Activated naive CD4-positive, alpha-beta T cell treated with anti-CD3 and anti-CD28 coated beads for 36 hours (primary cell): ENCODE measurements at places on chromosomes 2 and 18. TPM values are rescaled to one million over a fixed set of nuclear protein-coding genes. Genes with fewer than 3 reads are reported as not detected.

GRCh38 chr2:203347375-203347774 lies 19.2 kb downstream of the ABI2 start:
- DNase-seq = no peak

DNA sequence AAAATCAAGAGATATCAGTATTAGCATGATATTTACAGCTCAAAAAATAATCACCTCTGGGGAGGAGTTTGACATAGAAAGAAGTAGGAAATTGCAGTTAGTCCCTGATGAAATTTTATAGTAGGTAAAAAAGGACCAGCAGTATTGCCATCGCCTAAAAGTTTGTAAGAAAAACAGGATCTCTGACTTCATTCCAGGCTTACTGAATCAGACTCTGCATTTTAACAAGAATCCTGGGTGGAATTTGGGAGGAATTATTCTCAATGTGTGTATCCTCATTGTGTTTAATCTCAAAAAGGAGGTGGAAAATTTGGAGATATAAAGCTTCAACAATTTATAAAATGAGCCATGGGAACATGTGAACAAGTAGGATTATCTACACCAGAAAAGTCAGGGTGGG lies 31.2 kb upstream of the STAT1 start:
- no peak for DNase-seq

The DNAH7 gene
- total RNA-seq = 0.29 TPM

- DNase-seq = no peak
Observed at GRCh38 chr18:57436965-57437333, 1.8 kb downstream of the ONECUT2 start.

The ABCG8 gene
- not detected for total RNA-seq

- DNase-seq = no peak
Observed at GRCh38 chr2:64260093-64260803, 116.0 kb upstream of the PELI1 start.

DNA sequence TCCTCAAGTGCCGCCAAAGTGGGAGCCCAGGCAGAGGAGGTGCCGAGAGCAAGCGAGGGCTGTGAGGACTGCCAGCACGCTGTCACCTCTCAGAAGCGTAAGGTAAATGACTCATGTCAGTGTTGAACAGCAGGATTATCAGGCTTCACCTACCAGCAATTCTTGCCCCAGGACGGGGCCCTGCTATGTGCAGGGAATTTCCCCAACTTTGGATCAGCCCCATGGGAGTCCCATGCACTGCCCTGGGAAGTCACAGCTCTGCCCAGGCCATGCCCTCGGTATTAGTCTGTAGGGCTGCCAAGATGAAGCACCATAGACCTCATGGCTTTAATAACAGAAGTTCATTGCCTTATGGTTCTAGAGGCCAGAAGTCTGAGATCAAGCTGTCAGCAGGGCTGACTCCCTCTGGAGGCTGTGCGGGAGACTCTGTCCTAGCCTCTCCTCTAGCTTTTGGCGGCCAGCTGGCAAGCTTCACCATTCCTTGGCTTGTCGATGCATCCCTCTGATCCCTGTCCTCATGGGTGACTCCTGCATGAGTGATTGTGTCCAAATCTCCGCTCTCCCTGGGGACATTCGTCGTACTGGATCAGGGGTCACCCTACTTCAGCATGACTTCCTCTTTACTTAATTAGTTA lies 55.9 kb downstream of the TRPM8 start:
- DNase-seq = no peak

The CEBPZOS gene
- total RNA-seq = 30.3 TPM

The ALK gene
- not detected for total RNA-seq

DNA sequence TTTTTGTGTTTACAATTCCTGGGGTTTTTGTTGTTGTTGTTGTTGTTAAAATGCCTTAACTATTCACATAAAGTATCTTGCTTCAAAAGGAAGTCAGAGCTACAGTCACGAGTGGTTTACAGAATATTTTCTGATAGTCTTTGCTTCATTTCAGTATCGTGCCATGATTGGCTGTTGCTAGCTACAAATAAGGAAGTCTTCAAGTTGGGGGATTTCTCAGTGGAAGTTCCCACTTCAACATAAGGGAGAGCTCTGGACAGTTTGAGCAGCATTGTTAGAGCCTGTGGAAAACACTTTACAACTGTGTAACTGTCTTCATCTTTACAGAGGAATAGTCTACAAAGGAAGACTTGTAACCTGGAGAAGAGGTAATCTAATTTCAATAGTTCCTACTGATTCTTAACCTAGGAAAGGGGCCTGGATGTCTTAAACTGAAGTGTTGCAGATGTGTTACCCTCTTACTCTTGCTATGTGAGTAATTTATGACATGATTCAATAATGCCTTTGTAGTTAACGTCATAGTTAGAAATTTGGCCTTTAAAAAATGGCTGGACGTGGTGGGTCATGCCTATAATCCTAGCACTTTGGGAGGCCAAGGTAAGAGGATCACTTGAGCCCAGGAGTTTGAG lies 23.4 kb upstream of the TANK start:
- DNase-seq = peak; percentile 48

- DNase-seq = no peak
Observed at GRCh38 chr2:4427083-4427482, 723.7 kb downstream of the DCDC2C start.

- DNase-seq = no peak
Observed at GRCh38 chr2:152015552-152015951, 83.3 kb downstream of the CACNB4 start.

The SP3 gene
- 99.7 TPM for total RNA-seq

- no peak for DNase-seq
Observed at GRCh38 chr2:10086950-10087349, 6.7 kb upstream of the CYS1 start.

DNA sequence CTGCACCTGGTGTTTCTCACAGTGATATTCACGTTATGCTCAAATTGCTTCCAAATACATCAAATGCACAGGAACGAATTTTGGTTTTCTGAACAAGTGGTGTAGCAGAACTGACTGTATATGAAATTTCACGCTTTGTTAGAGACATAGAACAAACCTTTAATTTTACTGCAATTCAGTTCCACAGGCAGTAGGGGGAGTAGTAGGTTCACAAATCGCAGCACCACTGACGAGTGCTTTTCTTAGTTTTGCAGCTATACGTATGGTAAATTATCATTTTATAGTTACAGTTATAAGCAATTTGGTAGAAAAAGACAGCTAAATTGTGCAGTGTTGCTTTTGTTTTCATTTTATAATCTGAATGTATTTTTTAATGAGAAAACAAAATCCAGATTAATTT lies 113.3 kb downstream of the KIAA1328 start:
- peak; percentile 22 for DNase-seq

DNA sequence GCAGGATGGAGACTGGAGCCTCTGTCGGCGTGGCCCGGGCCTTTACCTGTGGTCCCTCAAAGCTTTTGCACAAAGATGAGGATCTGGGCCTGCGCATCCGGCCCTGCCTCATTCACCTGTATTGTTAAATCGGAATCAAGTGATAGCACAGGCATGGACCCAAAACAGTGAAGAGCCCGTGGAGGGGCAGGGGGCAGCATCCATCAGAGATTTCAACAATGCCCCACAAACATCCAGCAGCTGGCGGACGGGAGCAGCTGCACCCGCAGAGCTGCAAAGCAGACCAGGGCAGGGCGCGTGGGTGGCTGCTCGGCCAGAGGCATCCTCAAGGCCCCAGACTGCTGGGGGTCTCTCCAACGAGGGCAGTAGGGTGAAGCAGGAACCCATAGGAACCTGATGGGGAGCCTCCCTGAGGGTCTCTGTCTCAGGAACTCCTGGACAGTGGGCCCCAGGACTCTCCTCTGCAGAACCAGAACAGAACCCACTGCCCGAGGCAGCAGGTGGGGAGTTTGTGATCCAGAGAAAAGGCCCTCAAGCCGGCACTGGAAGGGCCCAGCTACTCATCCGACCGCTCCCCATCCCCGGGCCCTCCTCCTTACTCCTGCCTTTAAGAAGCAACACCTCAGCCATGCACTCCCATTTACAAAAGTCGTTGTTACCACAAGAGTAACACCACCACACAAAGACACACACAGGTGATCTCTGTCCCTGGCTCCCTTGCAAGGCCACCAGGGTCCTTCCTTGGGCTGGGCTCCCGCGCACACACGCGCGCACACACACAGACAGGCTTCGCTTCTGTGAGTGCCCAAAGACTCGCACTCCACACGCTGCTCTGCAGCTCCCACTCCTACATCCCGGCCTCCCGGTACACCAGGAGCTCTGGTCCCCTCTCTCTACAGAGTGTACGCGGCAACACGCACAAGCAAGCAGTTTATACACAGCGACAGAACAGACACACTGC lies 28.8 kb downstream of the HDAC4 start:
- DNase-seq = no peak

GRCh38 chr2:102356381-102356712 lies 751 bp downstream of the IL18R1 start:
- no peak for DNase-seq

DNA sequence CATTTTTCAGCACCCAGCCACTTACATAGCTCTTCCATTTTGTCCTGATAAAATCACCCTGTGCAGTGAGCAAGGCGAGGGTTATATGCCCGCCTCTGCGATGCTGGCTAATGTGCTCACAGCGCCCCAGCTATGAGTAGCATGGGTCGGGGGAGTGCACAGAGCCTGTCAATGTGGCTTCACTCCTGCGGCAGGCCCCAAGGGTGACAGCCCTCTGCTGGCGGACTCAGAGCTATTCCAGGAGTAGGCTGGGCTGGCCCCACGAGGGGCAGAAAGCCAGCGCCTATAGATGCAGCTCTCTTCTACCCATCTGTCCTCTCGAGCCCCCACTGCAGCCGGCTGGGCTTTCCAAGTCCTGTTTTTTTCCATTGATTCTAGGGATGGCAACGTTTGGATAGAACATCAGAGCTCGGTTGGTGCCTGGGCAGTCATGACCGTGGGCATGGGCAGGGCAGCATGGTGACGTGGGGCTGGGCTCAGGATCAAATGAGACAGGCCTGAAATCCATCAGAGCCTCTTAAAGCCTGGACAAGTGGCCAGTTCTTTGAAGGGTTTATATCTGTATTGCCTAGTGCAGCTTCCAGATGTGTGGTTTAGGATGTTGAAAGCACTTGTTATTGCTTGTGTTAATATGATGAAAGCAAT lies 134.7 kb downstream of the MCFD2 start:
- DNase-seq = no peak

GRCh38 chr18:10201659-10202058 lies 252.8 kb upstream of the APCDD1 start:
- no peak for DNase-seq

- no peak for DNase-seq
Observed at GRCh38 chr2:63737081-63737751, 104.5 kb upstream of the UGP2 start.

The B3GNT2 gene
- total RNA-seq = 31.2 TPM

GRCh38 chr2:159635006-159635789 lies 18.9 kb upstream of the BAZ2B start:
- DNase-seq = no peak

The GMPPA gene
- total RNA-seq = 28.4 TPM

The CHAC2 gene
- 11.5 TPM for total RNA-seq

GRCh38 chr18:57447154-57447621 lies 12.0 kb downstream of the ONECUT2 start:
- DNase-seq = peak; percentile 41

DNA sequence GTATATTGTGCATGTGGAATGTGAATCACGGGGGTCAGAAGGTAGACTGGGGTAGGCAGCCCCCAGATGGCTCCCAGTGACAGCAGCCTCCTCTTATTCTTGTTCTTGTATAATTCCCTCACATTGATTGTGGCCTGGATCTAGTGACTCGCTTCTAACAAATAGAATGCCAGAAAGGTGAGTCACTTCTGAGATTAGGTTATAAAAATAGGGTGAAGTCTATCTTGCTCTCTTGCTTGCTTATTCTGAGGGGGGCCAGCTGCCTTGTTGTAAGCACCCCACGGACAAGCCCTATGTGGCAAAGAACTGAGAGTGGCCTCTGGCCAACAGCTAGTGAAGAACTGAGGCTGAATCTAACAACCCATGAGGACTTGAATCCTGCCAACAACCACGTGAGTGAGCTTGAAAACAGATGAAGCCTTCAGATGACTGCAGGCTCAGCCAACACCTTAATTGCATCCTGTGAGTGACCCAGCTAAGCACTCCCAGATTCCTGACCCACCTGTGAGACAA lies 15.6 kb upstream of the RMND5A start:
- no peak for DNase-seq

GRCh38 chr2:180983468-180984242 lies 3.2 kb downstream of the UBE2E3 start:
- peak; percentile 40 for DNase-seq

The ABCB11 gene
- not detected for total RNA-seq

DNA sequence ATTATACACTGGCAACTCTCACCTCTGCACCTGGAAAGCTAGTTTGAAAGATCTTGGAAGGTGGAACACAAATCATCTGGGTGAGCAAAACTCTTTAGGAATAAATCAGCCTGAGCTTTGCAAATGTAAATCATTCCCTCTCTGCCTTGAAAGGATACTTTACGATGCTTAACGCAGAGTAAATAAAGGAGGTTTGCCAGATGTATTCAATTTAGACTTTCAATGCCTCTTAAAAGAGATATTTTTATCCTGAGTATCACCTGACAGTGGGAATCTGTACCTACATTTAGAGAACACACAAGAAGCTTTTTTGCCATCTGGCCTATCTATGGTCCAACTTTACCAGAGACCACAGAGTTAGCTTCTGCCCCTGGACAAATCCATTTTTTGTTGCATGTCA lies 983.2 kb upstream of the CDH2 start:
- DNase-seq = no peak

The ALPP gene
- not detected for total RNA-seq

- no peak for DNase-seq
Observed at GRCh38 chr2:208240619-208241209, 14.2 kb downstream of the IDH1 start.

- no peak for DNase-seq
Observed at GRCh38 chr18:6374935-6375529, 39.7 kb downstream of the L3MBTL4 start.

GRCh38 chr2:186820303-186820702 lies 28.7 kb downstream of the ZSWIM2 start:
- no peak for DNase-seq

DNA sequence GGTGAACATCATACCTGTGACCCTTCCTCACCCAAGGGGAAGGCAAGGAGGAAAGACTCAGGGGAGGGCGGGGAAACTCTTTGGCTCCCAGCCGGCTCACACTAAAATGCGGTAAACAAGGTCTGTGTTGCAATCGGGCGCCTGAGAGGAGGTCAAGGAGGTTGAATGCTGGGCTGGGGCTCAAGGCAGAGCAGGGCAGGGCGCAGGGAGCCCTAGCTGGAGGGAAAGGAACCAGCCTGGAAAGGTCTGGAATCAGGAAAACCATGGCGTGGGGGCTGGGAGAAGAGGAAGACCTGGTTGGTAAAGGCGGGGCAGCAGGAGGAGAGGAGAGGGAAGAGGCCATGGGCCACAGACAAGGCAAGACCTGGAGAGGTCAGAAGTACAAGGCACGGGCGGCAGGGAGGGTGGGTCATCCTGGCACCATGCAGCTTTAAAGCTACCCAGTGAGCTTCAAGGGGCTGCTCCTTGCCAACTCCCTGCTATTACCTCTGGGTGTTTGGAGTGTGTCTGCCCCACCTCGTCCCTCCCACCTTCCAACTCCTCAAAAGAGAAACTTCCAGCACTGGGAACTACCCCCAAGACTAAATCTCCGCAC lies 4.8 kb upstream of the TMEM37 start:
- no peak for DNase-seq

DNA sequence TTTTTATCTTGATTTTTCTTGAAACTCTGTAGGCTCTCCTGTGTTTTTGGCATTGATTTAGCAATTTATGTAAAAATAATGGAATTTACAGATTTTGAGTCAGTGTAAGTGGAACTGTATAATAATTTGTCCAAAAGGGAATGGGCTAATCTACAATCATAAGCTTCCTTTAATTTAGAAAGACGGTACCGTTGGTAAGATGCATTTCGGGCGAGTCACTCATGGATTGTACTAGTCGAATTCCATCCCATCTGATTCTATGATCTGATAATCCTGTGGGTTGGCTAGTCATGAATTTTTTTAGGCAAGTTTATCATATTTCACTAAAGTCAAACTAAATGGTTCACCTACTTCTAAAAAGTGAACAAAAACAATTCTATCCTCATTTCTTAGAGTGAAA lies 133.4 kb downstream of the ZNF407 start:
- no peak for DNase-seq
